ENCODE measurements at places on chromosomes 5 and 9. TPM values are rescaled to one million over a fixed set of nuclear protein-coding genes. Genes with fewer than 3 reads are reported as not detected.

HK3 gene
- not detected for total RNA-seq

- peaks cover 14% of the 10 kb centered on the region for H3K4me1 ChIP-seq
- peaks cover 58% of the 10 kb centered on the region for H3K27me3 ChIP-seq
- H3K4me3 ChIP-seq = no peak overlapping the region
- DNase-seq = no peak
- H3K36me3 ChIP-seq = no peaks in the 10 kb centered on the region
- no peak overlapping the region for H3K27ac ChIP-seq
Observed at GRCh38 chr9:132575811-132576210, 6.6 kb upstream of the BARHL1 start.

SV2C gene
- 0.06 TPM for total RNA-seq

DNA sequence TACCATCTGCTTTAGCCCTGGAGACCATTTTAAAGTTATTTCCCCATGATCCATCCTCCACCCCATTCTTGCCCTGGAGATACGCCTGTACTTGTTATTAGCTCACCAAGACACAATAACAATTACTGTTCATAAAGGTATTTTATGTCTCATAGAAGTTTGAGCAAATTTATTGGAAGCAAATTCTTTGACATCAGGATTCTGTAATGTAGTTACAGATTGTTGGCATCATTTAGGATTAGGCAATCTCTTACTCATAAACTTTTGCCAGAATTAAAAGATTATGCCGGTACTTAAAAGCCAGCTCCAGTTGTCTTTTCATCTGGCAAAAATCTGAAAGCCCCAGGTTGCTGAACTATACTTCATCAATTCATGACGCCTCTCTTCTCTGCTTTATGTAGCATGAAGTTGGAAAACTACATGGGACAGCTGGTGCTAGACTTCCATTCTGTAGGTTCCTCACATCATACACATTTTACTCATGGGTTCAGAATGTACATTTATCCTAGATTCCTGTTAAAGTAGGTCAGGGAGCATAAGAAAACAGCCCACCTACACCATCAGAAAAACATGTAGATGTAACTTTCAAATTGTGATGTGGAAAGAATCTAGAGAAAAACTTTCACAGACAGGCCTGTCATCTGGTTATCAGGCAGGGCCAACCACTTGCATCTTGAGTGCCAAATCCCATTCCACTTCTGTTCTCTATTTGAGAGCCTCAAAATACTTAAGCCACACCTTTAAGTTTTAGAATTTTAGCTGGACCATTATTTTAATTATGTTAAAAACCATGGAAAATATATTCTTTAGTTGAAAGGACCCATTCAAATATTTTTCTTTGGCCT lies 14.0 kb downstream of the ATP10B start:
- no peak overlapping the region for H3K4me3 ChIP-seq
- no peak overlapping the region for H3K27ac ChIP-seq
- DNase-seq = no peak

DNA sequence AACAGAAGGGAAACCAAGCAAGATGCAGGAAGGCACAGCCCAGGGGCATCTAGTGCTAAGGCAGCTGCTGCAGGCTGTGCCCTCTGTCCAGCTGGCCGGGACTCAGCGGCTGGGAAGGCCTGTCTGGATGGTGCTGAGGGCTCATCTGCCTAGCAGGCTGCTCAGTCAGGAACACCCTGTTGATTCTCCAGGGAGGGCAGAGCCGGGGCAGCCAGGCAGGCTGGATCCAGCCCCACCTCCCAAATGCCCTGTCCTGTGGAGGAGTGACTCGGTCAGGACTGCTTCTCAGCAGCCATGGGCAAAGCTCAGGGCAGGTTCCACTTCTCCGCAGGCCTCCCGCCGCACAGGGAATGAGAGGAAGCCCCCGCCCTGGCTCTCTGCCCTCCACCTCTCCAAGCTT lies 7.8 kb upstream of the LCN9 start:
- no peaks in the 10 kb centered on the region for H3K27me3 ChIP-seq
- no peaks in the 10 kb centered on the region for H3K4me1 ChIP-seq
- no peaks in the 10 kb centered on the region for H3K36me3 ChIP-seq
- no peak overlapping the region for H3K4me3 ChIP-seq
- H3K27ac ChIP-seq = no peak overlapping the region

DNA sequence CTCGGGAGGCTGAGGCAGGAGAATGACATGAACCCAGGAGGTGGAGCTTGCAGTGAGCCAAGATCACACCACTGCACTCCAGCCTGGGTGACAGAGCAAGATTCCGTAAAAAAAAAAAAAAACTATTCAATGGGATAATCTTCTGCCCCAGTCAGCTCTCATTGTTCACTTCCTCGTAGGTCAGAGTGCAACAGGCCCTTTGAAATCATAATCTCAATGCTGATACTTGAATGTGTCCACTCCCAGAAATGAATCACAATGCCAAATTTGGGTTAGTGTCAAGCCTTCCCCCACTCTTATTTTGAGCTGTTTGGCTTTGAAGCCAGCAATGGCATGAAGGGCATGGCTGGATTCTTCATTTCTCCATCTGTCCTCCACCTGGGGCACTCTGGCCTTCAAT lies 610.3 kb upstream of the KLF4 start:
- no peak overlapping the region for H3K27ac ChIP-seq
- H3K4me1 ChIP-seq = no peaks in the 10 kb centered on the region
- no peaks in the 10 kb centered on the region for H3K36me3 ChIP-seq
- no peak overlapping the region for H3K4me3 ChIP-seq
- no peak for DNase-seq

DNA sequence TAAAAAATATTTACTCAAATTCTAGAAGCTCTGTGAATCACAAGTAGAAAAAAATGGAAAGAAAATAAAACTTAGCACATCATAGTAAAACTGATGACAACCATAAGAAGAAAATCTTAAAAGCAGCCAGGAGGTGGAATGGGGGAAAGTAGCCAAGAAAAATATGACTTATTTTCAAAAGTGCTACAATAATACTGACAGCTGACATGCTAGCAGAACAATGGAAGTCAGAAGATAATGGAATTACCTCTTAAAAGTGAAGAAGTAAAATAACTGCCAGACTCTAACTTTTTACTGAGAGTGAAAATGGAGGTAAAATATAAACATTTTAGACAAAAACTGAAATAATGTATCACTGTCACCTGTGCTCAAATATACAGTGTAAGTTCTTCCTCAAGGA lies 532.2 kb upstream of the SGCD start:
- H3K36me3 ChIP-seq = no peaks in the 10 kb centered on the region
- no peaks in the 10 kb centered on the region for H3K4me1 ChIP-seq
- no peak overlapping the region for H3K27ac ChIP-seq
- no peaks in the 10 kb centered on the region for H3K27me3 ChIP-seq
- DNase-seq = no peak

OR1J2 gene
- not detected for total RNA-seq

DNA sequence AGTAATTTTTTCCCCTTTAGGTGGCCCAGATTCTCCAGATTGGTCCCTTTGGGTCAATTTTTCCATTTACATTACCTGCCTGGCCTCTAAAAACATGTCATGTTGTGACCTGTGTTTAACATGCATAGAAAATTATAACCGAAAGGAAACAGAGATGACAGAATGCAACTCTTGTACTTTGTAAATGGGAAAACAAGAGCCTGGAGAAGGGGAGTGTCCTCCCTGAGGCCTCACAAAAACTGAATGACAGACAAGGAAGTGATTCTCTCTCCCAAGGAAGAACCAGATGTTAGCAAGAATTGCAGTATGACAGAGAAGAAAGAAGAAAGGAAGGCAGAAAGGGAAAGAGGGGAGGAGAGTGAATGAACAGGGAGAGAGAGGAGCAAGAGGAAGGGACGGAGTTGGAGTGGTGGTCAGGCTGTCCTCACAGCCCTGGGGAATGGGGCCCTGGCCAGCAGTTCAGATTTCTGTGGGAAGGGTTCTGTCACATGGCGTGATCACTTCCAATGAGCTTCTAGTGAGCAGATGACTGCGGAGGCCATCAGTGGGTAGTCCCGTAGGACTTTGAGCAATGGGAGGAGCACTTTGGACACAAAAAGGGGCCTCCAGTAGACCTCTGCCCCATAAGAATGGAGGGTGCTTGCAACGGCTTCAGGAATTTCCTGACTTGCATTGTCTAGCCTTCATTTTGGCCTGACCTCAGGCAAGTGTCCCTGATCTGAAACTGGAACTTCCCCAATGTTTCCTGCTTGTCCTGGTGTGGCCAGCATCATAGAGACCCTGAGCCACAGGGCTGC lies 31.6 kb downstream of the ABLIM3 start:
- no peak overlapping the region for H3K4me3 ChIP-seq
- peaks cover 5% of the 10 kb centered on the region for H3K4me1 ChIP-seq
- DNase-seq = no peak
- H3K36me3 ChIP-seq = no peaks in the 10 kb centered on the region
- no peak overlapping the region for H3K27ac ChIP-seq

STC2 gene
- total RNA-seq = 25.3 TPM

PCDHB4 gene
- 1.9 TPM for total RNA-seq

GRCh38 chr5:115599502-115599901 lies 2.8 kb downstream of the TICAM2 start:
- no peak overlapping the region for H3K4me3 ChIP-seq
- H3K27ac ChIP-seq = no peak overlapping the region
- peaks cover 21% of the 10 kb centered on the region for H3K4me1 ChIP-seq

DNA sequence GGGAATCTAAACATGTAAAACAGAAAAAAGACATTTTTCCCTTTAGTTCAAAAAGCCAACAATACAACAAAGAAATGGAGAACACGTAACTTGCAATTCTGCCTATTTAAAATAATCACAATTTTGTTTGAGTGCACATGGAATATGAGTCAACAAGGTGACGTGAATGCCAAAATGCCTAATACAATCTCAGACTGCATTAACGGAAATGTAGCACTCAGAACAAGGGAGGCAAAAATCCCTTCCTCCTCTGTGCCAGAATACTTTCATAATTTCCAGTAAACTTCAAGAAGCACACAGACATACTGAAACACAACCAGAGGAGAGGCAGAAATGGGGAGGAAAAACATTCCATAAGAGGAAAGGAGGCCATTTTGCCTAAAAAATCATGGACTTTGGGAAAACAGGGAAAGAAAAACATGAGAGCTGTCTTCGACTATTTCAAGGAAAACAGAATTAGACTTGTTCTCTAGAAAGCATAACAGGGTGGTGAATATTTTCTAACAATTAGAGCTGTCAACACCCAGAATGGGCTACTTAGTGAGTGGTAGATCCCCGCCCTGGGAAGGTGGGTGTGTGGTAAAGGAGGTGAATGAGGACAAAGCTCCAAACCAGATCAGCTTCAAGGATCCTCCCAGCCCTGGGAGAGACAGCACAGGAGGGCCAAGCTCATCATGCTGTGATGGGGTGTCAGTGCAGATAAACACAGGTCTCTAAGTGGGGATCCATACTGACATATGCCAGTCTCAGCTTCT lies 48.2 kb downstream of the ABCA1 start:
- no peaks in the 10 kb centered on the region for H3K27me3 ChIP-seq
- no peak overlapping the region for H3K4me3 ChIP-seq
- H3K4me1 ChIP-seq = peaks cover 22% of the 10 kb centered on the region
- H3K27ac ChIP-seq = no peak overlapping the region
- no peaks in the 10 kb centered on the region for H3K36me3 ChIP-seq

UBE2R2 gene
- total RNA-seq = 68.3 TPM

NOXA1 gene
- 0.65 TPM for total RNA-seq

ABITRAM gene
- total RNA-seq = 20.4 TPM

- peaks cover 22% of the 10 kb centered on the region for H3K4me1 ChIP-seq
- H3K27me3 ChIP-seq = no peaks in the 10 kb centered on the region
- H3K4me3 ChIP-seq = no peak overlapping the region
- no peak overlapping the region for H3K27ac ChIP-seq
- no peaks in the 10 kb centered on the region for H3K36me3 ChIP-seq
Observed at GRCh38 chr5:123455640-123456039, 32.4 kb upstream of the CEP120 start.

PLPP7 gene
- 11.5 TPM for total RNA-seq

GRCh38 chr9:127392976-127393375 lies 4.0 kb upstream of the SLC2A8 start:
- H3K4me3 ChIP-seq = no peak overlapping the region
- peaks cover 3% of the 10 kb centered on the region for H3K4me1 ChIP-seq
- peaks cover 16% of the 10 kb centered on the region for H3K27me3 ChIP-seq
- no peaks in the 10 kb centered on the region for H3K36me3 ChIP-seq

PLEKHG4B gene
- 28.8 TPM for total RNA-seq

Measured in neural progenitor cell (in vitro differentiated cells).